ENCODE measurements at places on chromosomes 5 and 9.

- no peak for DNase-seq
Measured at GRCh38 chr5:37606632-37607248, 227.6 kb downstream of the WDR70 start.

DNA sequence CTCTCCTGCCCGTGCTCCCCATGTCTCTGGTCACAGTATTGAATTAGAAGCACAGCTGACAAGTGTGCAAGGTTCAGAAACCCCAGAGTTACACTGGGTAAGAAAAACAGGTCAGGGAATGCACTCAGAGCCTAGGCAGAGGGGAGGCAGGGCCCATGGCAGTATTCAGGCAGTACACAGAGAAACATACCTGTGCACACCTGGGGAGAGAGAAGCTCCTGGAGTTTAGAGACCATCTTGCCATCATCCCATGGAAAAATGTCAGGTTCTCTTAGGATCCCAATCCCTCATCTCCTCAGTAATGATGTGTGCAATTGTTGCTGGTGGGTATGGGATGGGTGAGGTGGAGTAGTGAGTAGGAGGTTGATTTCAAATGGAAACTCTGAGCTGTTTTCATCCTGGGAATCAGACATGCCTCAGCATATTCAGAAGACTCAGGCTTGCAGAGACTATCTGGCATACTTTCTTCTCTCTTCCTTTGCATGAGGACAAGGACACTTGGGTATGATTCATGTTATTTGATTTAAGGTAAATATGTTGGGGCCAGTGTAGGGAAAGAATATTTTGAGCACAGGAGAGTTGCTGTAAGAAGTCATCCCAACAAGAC is 228.5 kb downstream of the ESM1 start:
- no peak for DNase-seq

DNA sequence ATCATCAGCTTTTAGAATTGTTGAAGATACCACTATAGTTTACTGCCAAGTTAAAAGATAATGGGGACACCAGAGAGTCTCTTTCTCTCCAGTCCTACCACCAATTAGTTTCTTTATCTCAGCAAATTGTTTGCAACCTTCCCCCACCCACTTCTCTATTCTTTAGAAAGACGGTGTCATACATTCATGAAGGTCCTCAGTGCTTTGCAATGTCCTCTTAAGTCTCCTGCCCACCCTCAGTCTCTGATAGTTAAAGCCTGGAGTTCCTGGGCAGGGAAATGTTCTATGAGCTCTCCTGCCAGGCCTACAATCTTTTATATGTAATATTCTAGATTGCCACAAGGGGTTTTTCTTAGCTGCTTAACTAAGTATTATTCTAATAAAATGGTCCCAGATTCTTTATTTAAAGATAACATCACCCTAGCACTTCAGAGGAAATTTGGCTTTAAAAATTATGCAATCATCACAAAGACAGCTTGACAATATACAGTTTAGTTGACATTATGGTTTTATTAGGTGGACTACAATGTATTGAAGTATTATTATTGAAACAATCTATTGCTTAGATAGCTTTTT is 509.2 kb downstream of the CSNK1G3 start:
- no peak for DNase-seq

GRCh38 chr5:170266570-170267381 is 30.8 kb downstream of the LCP2 start:
- peak; percentile 54 for DNase-seq

- no peak for DNase-seq
Measured at GRCh38 chr5:20050262-20050661, 62.3 kb upstream of the CDH18 start.

GRCh38 chr9:136621019-136621733 is 41.5 kb upstream of the EGFL7 start:
- DNase-seq, result no peak

DNA sequence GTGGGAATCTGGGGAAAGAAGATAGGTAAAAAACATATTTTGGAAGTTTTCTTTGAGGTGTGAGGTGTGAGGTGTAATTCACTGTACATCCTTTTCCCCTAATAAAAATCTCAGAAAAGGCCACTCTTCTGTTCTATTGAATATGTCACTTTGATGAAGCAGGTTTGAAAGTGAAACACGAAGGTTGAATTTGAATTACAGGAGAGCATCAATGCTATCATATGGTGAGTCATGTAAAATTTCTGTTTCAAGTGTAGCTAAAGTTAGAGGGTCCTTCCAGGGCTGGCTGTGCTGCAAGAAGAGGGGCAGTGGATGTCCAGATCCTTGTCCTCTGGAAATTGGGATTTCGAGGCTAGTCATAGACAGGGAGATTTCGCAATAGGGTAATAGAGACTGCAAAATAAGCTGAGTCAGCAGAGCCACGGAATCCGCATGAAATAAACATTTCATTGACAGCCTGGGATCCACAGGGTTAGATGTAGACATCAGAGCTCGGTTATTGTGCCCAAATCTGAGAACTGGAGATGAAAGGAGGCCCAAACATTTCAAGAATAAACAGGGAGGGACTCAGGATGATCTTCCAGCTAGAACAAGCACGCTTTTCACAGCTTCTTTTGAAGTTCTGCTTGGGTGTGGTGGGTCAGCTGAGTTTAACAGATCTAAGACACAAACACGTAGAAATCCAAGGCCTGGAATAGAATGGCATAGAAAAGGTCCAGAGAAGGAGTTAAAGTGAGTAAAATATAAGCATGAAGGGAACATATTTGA is 194.4 kb upstream of the CDKN2B start:
- DNase-seq, result no peak

DNA sequence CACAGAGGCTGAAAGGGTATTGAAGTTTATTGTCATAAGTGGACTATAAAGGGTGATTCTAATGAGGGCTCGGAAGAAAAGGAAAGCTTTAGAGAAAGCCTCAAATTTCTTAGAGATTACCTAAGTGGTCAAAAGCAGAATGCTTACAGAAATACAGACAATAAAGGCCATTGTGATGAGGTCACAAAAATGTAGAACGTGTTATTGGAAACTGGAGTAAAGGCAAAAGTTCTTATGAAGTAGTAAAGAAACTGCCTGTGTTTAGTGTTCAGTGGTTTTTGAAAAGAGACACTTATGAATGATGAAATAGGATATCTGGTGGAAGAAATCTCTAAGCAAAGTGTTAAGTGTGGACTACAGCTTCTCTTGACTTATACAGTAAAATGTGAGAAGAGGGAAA is 726.9 kb downstream of the DNAH5 start:
- no peak for DNase-seq

DNA sequence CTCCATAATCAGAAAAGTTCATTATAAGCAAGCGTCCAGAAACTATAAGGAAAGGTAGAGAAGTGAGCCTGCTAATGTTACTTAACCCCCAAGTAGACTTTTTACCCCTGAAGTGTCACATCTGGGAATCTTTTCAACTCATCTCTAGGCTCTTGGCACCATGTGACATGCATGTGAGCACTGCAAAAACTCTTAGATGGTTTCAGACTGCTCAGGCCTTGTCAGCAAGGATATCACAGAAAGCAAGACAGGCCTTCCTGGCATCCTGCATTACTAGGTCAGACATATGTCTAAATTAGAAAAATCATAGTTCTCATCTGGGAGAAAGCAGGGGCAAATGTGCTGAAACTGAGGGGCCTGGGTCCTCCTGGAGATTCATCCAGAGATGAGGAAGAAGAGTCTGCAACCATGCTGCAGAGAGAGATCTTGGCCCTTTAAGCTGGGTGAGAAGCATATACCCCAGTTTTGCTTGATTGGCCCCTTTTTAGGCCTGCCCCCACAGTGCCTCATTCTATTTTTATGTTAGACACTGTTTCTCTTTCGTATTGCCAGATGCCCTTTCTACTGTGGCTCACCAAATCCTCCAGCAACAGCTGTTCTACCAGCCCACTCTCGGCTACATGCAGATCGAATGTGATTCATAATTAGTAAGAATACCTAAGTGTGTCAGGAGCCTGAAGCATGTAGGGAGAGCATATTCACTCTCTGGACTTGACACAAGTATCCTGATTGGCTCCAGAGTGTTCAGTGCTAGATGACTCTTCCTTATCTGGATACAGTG is 19.0 kb downstream of the TMEM8B start:
- DNase-seq, result no peak
